EL (cell line): ENCODE measurements at places on chromosomes 5 and 9.

- DNase-seq, result peak; percentile 98
Observed at GRCh38 chr5:126594748-126595485, at the start of gene ALDH7A1. TSS of gene ALDH7A1 (minus strand) at chr5:126595219. CDS start at chr5:126595198, 21 bp downstream.

- no peak for DNase-seq
Observed at GRCh38 chr9:19151425-19152159, 24.3 kb upstream of the PLIN2 start.

GRCh38 chr5:147913786-147914185 lies 7.4 kb upstream of the C5orf46 start:
- DNase-seq, result no peak

DNA sequence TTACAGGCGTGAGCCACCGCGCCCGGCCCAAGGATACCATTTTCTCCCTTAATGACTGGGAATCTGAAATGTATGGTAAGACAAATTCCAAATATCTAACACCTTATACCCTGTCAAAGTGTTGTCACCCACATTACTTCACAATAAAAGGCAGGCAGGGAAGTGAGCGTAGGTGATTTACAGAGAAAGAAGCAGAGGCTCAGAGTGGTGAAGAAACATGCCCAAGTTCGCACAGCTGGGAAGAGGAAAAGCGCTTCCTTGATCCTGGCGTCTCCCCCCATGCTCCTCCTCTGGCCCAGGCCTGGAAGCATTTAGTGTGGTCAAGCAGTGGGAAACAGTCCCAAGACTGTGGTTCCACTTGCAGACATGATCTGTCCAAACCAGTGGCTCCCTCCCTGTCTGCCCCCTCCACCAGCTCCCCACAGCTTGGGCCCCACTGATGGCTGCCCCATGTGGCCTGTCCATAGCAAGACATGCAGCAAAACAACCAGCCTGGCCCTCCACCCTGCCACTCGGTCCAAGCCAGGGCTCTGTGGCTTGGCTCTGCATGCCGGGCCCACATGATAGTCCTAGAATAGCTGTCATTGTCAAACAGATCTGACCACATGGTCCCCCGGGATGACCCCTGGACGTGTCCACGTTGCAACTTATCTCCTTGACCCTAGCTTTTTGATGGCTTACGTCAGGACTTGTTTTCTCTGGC lies 107.2 kb downstream of the TTLL11 start:
- no peak for DNase-seq

GRCh38 chr5:124755565-124755964 lies 9.1 kb upstream of the ZNF608 start:
- DNase-seq, result peak; percentile 31
